Activated T-helper 1 cell treated with anti-CD3 and anti-CD28 coated beads, Interleukin-12 subunit alpha, Interleukin-12 subunit beta, Interleukin-2, Interleukin-4 antibody, amounts not matched to agents 30 ng/mL and 10 ng/mL and 1 ng/mL, durations not matched to agents 14 hours and 24 hours and 36 hours (primary cell): ENCODE measurements at places on chromosomes 7 and 10.

- no peak overlapping the region for H3K27ac ChIP-seq
- DNase-seq = no peak
- H3K27me3 ChIP-seq = no peaks in the 10 kb centered on the region
- no peaks in the 10 kb centered on the region for H3K4me1 ChIP-seq
- H3K4me3 ChIP-seq = no peak overlapping the region
- H3K36me3 ChIP-seq = no peaks in the 10 kb centered on the region
Measured at GRCh38 chr7:40202851-40203250, 68.0 kb downstream of the SUGCT start.

GRCh38 chr7:31948029-31948428, 122.2 kb downstream of the PDE1C start:
- no peak overlapping the region for H3K27ac ChIP-seq

GRCh38 chr7:77338883-77339629, 77.1 kb downstream of the GSAP start:
- H3K4me1 ChIP-seq = peaks cover 10% of the 10 kb centered on the region
- H3K4me3 ChIP-seq = no peak overlapping the region
- H3K27ac ChIP-seq = no peak overlapping the region
- H3K36me3 ChIP-seq = peaks cover 4% of the 10 kb centered on the region
- peaks cover 4% of the 10 kb centered on the region for H3K27me3 ChIP-seq

DNA sequence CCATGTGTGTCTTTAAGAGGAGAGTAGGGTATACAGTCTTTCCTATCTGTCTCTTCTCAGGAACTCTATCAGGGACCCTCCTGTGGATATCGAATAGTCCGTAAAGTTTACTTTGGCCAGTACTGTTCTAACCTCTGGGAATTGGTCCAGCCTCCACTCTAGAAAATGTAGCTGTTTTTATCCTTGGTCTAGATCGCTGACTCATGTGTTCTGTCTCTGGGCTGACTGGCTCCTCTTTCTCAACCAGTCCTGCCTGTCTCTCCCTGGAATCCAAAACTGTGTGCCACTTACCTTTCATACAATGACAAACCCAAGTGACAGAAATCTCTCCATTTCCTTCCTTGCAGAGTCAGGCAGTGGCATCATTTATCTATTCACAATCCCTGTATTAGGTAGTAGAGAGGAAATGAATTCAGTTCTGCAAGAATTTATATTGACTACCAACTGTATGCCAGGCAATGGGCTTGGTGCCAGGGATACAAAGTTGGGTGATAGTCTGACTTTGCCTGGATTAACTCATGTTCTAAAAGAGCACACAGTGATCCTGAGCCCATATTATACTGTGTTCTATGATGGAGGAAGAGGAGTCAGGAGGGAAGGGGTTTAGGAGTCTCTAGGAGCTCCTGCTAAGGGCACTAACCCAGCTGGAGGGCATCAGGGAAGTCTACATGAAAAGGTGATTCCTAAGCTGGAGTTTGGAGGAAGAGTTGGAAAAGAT, 232.7 kb downstream of the LRMDA start:
- H3K27ac ChIP-seq = no peak overlapping the region
- DNase-seq = no peak
- H3K4me1 ChIP-seq = no peaks in the 10 kb centered on the region
- H3K27me3 ChIP-seq = peaks cover 2% of the 10 kb centered on the region
- no peak overlapping the region for H3K4me3 ChIP-seq

DNA sequence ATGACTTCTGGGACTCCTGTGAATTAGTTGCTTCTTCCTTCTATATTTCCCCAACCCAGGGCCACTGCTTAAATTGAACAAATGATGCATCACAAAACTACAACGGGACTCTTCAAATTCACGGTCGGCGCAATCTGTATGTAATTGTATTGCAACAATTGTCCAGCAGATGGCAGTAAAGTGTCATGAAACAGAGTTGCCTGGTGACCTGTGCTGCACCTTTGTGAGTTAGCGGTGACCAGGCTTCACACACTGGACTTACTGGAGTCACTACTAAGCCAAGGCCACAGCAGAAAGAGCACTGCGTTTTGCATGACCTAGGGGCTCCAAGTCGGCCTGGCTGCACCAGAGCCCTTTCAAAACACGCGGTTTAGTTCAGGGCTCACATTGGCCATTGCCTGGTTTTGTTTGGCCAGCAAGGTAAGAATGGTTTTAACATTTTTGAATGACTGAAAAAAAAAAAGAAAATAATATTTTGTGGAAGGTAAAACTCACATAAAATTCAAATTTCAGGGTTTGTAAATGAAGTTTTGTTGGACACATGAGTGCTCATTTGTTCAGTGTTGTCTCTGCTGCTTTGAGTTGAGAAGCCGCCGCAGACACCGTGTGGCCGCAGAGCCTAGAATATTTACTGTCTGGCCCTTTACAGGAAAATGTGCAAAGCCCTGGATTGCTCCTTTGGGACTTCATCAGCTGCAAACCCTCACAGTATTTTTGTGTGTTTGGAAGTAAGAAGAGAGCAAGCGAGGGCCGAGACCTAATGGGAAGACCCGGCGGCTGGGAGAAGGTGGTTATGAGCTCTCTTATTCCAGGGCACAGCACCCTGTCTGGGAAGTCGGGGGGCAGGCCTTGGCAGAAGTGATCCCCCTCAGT, 23.2 kb upstream of the ZNF32 start:
- H3K27ac ChIP-seq = no peak overlapping the region
- H3K27me3 ChIP-seq = peaks cover 27% of the 10 kb centered on the region
- H3K4me1 ChIP-seq = peaks cover 7% of the 10 kb centered on the region
- DNase-seq = peak; percentile 27
- H3K36me3 ChIP-seq = no peaks in the 10 kb centered on the region

GRCh38 chr10:104612571-104613205, 28.4 kb upstream of the SORCS3 start:
- no peak overlapping the region for H3K4me3 ChIP-seq
- no peak overlapping the region for H3K27ac ChIP-seq
- DNase-seq = no peak

DNA sequence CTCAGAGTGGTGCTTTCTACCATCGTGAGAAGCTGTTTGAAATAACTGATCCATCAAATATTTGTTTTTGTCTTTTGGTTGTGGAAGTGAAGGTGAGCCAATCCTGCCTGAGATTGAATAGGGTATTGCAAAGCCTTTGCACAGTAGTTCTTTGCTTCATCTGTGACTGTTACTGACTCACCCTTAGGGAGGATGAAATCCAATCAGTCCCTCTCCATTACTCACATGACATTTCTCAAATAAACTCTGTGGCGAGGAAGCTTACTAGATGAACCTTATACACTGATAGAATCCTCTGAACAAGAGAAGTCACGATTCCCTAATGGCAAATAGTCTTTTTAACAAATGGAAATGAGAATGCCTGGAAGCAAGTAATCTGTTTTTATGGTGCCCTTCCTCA, 31.9 kb downstream of the HEPACAM2 start:
- no peak for DNase-seq
- no peaks in the 10 kb centered on the region for H3K36me3 ChIP-seq
- no peaks in the 10 kb centered on the region for H3K4me1 ChIP-seq
- no peak overlapping the region for H3K4me3 ChIP-seq
- H3K27me3 ChIP-seq = peaks cover 33% of the 10 kb centered on the region

GRCh38 chr10:16989826-16990293, 139.8 kb downstream of the CUBN start:
- H3K4me1 ChIP-seq = no peaks in the 10 kb centered on the region
- H3K27ac ChIP-seq = no peak overlapping the region
- H3K36me3 ChIP-seq = no peaks in the 10 kb centered on the region
- peaks cover 23% of the 10 kb centered on the region for H3K27me3 ChIP-seq
- no peak overlapping the region for H3K4me3 ChIP-seq
